Type B pancreatic cell (in vitro differentiated cells): ENCODE measurements at places on chromosomes 12 and 14.

DNA sequence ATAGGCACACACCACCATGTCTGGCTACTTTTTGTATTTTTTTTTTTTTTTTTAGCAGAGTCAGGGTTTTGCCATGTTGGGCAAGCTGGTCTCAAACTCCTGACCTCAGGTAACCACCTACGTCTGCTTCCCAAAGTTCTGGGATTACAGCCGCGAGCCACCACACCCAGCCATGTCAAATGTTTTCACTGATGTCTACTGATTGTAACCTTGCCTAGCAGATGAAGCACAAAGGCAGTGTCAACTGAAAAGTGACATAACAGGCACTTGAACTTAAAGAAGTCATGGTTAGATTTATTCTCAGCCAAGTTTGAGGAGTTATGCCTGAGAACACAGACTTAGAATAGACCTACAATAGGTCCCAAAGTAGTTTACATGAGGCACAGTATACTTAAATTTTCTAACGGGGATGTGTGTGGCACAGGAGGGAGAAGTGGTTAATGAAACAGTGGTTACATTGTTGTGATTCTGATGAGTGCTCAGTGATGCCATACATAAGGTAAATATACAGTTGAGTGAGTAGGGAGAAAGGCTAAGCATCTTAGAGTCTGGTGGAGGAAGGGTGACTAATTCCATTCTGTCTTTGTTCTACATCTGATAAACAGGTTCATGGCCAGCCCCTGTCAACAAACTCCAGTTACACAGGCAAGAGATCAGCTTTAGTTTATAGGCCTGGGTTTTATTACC, 12.6 kb upstream of the RNASE4 start:
- H3K27me3 ChIP-seq = peaks cover 45% of the 10 kb centered on the region
- no peak overlapping the region for H3K4me3 ChIP-seq
- DNase-seq = no peak
- H3K27ac ChIP-seq = peak overlapping the region; percentile 4
- H3K4me1 ChIP-seq = no peaks in the 10 kb centered on the region

- H3K4me3 ChIP-seq = no peak overlapping the region
- H3K27ac ChIP-seq = no peak overlapping the region
- peaks cover 14% of the 10 kb centered on the region for H3K4me1 ChIP-seq
- H3K27me3 ChIP-seq = peaks cover 7% of the 10 kb centered on the region
- H3K36me3 ChIP-seq = no peaks in the 10 kb centered on the region
Measured at GRCh38 chr12:64178122-64178521, 44.0 kb downstream of the KICS2 start.

GRCh38 chr12:66107451-66107915, 23.1 kb downstream of the LLPH start:
- peaks cover 15% of the 10 kb centered on the region for H3K4me1 ChIP-seq
- no peaks in the 10 kb centered on the region for H3K36me3 ChIP-seq
- H3K4me3 ChIP-seq = no peak overlapping the region
- H3K27ac ChIP-seq = peak overlapping the region; percentile 44
- DNase-seq = peak; percentile 70

GRCh38 chr12:3005736-3006135, 46.5 kb downstream of the TEAD4 start:
- peaks cover 13% of the 10 kb centered on the region for H3K36me3 ChIP-seq
- no peaks in the 10 kb centered on the region for H3K4me1 ChIP-seq
- H3K4me3 ChIP-seq = no peak overlapping the region
- H3K27me3 ChIP-seq = no peaks in the 10 kb centered on the region

DNA sequence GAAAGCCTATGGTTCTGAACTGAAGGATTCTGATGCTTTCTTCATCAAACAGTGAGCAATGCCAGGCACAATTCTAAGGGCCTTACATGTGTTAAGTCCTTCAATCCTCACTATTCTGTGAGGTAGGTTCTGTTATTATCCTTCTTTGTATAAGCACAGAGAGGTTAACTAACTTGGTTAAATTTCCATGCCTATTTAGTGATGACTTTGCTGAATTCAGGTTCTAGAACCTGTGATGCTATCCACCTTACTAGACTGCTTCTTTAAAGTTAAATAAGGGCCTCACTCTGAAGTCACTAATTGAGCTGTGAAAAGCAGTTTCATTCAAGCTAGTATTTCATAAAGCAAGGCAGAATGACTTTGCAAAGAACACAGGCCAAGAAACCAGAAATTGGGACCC, 138.9 kb upstream of the PARP11 start:
- peaks cover 4% of the 10 kb centered on the region for H3K36me3 ChIP-seq
- DNase-seq = no peak
- peaks cover 4% of the 10 kb centered on the region for H3K27me3 ChIP-seq
- H3K27ac ChIP-seq = no peak overlapping the region
- no peak overlapping the region for H3K4me3 ChIP-seq
- peaks cover 22% of the 10 kb centered on the region for H3K4me1 ChIP-seq

- DNase-seq = no peak
- H3K4me1 ChIP-seq = no peaks in the 10 kb centered on the region
- no peak overlapping the region for H3K4me3 ChIP-seq
Measured at GRCh38 chr12:28489246-28489645, 299.0 kb downstream of the CCDC91 start.

- no peak overlapping the region for H3K4me3 ChIP-seq
- no peaks in the 10 kb centered on the region for H3K27me3 ChIP-seq
- H3K27ac ChIP-seq = peak overlapping the region; percentile 9
- no peaks in the 10 kb centered on the region for H3K4me1 ChIP-seq
Measured at GRCh38 chr12:118269806-118270205, 102.9 kb downstream of the TAOK3 start.
